ENCODE measurements at places on chromosomes 11 and 22. TPM values are rescaled to one million over a fixed set of nuclear protein-coding genes. Genes with fewer than 3 reads are reported as not detected.

Gene C22orf15
- not detected for total RNA-seq

Gene GNAZ
- 4.4 TPM for total RNA-seq

Gene DNAL4
- total RNA-seq: 50.0 TPM

Gene RIMBP3B
- not detected for total RNA-seq

Gene TBX10
- total RNA-seq: not detected

Gene PLEKHA7
- 22.5 TPM for total RNA-seq

Gene PDGFB
- total RNA-seq: 3.9 TPM

Gene SYCE3
- total RNA-seq: 6.0 TPM

Gene TIMP3
- 772 TPM for total RNA-seq

Gene B3GAT1
- total RNA-seq: 5.9 TPM

GRCh38 chr11:123405123-123405592 lies 24.9 kb upstream of the GRAMD1B start:
- no peaks in the 10 kb centered on the region for H3K27me3 ChIP-seq
- H3K4me1 ChIP-seq: peaks cover 22% of the 10 kb centered on the region
- H3K27ac ChIP-seq: no peak overlapping the region
- no peaks in the 10 kb centered on the region for H3K36me3 ChIP-seq
- H3K4me3 ChIP-seq: no peak overlapping the region

DNA sequence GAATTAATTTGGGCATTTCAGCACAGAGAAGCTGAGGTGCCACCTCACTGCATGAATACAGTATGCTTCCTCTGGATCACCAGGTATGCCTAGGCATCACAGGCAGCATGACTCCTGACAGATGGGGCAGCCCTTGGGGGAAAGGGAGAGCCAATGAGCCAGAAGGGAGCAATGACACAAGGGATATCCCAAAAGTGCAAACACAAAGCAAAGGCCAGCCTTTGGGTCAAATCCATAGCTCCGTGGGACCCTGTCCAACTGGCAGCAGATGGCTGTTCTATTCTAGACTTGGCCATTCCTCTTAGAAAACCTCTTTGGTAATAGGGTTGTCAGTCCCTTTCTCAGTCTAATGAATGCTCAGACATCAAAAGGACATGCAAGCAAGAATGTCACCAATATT lies 73.3 kb downstream of the SERGEF start:
- no peak overlapping the region for H3K27ac ChIP-seq
- DNase-seq: no peak
- no peaks in the 10 kb centered on the region for H3K27me3 ChIP-seq

DNA sequence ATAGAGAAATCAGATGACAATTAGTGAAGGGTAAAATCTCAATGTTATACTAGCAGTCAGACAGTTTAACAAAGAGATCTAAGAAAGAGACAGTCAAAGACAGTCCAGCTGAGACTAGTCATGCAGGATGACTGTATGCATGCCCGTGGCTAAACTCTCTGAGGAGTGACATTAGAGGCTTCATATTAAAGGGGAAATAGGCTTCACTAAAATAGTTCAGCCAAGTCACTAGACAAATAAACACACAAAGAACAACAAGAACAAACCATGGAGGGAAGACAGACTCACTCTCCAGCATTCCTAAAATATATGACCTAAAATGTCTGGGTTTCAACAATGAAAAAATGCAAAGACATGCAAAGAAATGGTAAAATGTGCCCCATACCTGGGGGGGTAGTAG lies 18.6 kb upstream of the APLNR start:
- no peak overlapping the region for H3K4me3 ChIP-seq
- H3K27me3 ChIP-seq: no peaks in the 10 kb centered on the region
- no peak overlapping the region for H3K27ac ChIP-seq
- H3K4me1 ChIP-seq: peaks cover 8% of the 10 kb centered on the region
- no peaks in the 10 kb centered on the region for H3K36me3 ChIP-seq

DNA sequence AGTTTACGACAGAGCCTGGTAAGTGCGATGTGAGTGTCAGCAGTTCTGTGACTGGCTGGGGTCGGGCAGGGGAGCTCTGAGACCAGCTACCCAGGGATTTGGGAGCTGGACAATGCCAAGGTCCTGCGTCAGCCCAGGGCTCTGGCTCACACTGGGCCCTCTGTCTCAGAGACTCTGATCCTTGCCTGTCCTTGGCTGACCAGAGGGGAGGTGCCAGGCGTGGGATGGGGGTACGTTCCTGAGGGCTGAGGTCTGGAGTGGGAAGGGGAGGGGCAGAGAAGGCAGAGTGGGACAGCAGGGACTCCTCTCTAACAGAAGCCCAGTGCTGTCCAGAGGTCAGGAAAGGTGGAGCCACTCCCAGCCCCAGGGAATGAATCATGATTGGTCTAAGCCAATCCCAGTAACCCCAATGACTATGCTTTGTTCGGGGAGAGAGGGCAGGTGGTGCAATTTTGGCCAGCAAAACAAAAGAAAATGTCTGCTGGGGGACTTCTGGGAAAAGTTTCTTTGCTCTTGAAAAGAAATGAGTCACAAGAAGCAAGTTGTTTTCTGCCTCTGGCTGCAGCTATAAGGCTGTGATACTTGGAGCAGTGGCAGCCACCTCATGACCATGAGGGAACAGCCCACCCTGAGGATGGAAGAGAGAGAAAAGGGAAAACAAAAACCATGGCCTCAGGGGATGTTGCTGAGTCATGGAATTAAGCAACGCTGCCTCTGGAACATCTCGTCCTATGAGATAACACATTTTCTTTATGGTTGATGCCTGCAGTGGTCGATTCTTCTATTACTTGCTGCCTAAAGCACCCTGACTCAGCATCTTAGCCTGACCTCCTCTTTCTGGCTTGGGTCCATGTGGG lies 108.3 kb downstream of the CHST1 start:
- no peak overlapping the region for H3K4me3 ChIP-seq
- H3K4me1 ChIP-seq: no peaks in the 10 kb centered on the region
- no peaks in the 10 kb centered on the region for H3K36me3 ChIP-seq
- H3K27ac ChIP-seq: no peak overlapping the region
- no peak for DNase-seq
- no peaks in the 10 kb centered on the region for H3K27me3 ChIP-seq

DNA sequence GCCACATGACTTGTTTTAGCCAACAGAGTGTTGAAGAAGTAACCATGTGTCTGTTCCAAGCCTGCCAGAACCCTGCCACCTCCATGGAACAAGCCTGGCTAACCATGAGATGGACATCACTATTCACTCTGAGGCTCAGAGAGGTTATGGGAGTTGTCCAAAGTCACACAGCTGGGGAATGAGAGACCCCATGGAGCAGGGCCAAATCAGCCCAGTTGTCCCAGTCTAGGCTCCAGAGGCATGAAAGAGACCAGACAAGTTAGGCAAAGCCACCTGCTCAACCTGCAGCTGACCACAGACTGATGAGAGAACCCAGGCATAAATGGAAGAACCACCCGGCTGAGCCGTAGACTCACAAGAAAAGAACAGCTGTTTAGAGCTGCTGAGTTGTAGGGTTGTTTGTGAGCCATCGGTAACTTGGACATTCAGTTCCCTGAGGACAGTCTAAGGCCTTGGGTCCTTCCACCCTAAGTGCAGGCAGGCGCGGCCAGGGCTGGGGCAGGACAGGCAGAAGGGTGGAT lies 74.7 kb upstream of the PHF21B start:
- H3K4me1 ChIP-seq: no peaks in the 10 kb centered on the region
- no peak overlapping the region for H3K27ac ChIP-seq
- no peak for DNase-seq
- no peak overlapping the region for H3K4me3 ChIP-seq
- no peaks in the 10 kb centered on the region for H3K36me3 ChIP-seq
- H3K27me3 ChIP-seq: no peaks in the 10 kb centered on the region

DNA sequence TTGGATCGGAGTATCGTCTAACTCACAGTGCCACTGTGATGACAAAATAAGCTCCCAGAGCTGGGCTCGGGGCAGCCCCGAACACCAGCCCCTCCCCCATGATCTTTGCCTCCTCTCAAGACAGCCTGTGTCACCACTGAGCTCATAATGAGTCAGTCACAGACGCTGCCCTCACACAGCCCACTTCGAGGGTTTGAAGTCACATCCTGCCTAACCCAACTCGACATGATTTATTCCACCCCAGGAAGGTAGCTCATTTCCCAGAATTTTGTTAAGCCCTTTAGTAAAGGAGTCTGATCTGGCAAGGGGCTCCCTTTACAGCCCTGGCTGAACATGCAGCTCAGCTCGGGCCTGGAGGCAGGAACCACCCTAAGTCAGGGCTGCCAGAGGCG lies 22.8 kb downstream of the MYH9 start:
- no peaks in the 10 kb centered on the region for H3K27me3 ChIP-seq
- DNase-seq: peak; percentile 54
- no peaks in the 10 kb centered on the region for H3K36me3 ChIP-seq
- no peak overlapping the region for H3K4me3 ChIP-seq

GRCh38 chr11:45082744-45083543 lies 63.5 kb upstream of the PRDM11 start:
- no peaks in the 10 kb centered on the region for H3K27me3 ChIP-seq
- no peaks in the 10 kb centered on the region for H3K36me3 ChIP-seq
- H3K4me3 ChIP-seq: no peak overlapping the region
- H3K4me1 ChIP-seq: peaks cover 9% of the 10 kb centered on the region
- no peak overlapping the region for H3K27ac ChIP-seq

- H3K27me3 ChIP-seq: no peaks in the 10 kb centered on the region
- DNase-seq: no peak
- H3K4me3 ChIP-seq: no peak overlapping the region
These were observed 8.8 kb upstream of the CUL5 start for GRCh38 chr11:107999759-108000455.

- H3K27me3 ChIP-seq: no peaks in the 10 kb centered on the region
- no peak overlapping the region for H3K4me3 ChIP-seq
- no peaks in the 10 kb centered on the region for H3K4me1 ChIP-seq
- no peak for DNase-seq
- H3K36me3 ChIP-seq: no peaks in the 10 kb centered on the region
These were observed 9.9 kb upstream of the SEC14L3 start for GRCh38 chr22:30481711-30482110.

DNA sequence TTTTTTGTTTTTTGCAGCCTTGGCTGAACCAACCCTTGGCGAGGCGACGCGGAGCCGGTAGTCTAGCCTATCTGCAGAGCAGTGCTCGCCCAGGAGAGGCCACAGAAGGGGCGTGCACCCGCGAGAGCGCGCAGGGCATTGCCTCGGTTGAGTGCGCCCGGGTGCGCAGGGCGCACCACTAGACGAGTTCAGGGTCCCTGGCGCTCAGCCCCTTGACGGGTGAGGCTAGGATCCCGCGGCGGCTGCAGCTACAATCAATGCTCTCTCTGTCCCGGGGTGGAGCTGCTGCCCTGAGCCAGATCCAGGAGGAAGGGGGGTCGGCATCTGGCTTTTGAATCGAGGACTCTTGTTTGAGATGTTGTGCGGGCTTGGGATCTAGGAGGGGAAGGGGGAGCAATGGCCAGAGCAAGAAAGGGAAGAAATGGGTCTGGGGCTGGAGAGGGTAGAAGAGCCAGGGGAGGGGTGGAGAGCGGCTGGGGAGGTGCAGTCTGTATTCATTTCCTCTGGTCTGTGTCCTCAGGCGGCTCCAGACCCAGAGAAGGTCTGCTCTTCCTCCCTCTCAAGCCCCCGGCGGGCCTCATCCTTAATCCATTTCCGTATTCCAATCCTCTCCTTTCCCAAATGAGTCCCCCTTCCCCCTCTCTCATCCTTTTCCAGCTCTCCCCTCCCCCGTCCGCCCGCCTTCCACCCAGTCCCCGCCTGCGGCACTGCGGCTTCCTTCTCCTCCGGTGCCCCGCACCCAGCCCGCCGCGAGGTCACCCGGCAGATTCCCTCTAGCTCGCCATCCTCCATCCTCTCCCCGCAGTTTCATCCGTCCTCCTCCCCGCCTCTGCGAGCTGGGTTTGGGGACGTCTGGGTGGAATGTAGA lies 797 bp downstream of the THY1 start:
- H3K4me3 ChIP-seq: peak overlapping the region; percentile 30
- H3K36me3 ChIP-seq: no peaks in the 10 kb centered on the region
- H3K27me3 ChIP-seq: no peaks in the 10 kb centered on the region
- H3K4me1 ChIP-seq: peaks cover 62% of the 10 kb centered on the region
- DNase-seq: peak; percentile 52
- H3K27ac ChIP-seq: no peak overlapping the region

All from thyroid gland (tissue), 4 donors.